SK-N-SH (cell line): ENCODE measurements at places on chromosomes 1 and 21.

- peak; percentile 68 for DNase-seq
These were observed 82.2 kb upstream of the BMP8A start for GRCh38 chr1:39409055-39409816.

DNA sequence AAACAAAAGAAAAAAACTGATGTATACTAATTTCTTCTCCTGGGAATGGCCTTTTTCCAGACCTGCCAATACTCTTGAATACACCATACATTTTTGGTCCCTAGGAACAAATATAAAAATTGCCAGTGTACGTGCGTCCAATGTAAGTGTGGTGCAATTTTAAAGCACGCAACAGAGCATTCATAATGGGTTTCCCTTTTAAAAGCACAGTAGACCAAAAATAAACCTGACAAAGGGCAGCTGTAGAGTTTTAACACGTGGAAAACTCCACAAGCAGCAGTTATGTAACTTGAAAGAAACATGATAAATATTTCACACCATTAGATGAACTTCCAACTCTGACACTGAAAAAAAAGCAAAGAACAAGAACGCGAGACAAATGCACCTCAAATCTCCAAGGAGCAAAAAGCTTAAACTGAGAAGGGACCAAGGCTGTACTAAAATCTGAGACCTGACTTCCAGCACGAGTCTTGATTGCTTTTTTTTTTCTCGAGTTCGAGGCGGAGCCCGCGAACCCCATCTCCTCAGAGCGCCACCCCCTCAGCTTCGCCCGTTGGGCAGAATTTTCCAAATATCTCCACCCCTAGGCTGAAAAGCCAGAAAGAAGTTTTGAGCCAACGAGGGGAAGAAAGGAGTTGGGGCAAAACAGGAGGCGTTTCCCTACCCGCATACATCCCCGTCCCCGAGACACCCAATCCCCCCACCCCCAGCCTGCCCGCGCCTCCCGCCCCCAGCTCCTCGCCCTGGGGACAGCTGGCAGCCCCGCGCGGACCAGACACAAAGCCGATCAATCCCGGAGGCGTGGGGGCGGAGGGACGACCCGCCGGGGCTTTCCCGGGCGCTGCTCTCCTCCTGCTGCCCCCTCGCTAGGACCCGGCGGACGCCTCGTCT lies at the start of gene JAM2:
Gene JAM2, plus strand, starts transcription at position 599 of the 891 bp plus-strand sequence. CDS start 564 bp downstream, outside the sequence.
- peak; percentile 83 for DNase-seq

GRCh38 chr1:75855010-75855409 lies 58.3 kb downstream of the MSH4 start:
- DNase-seq: no peak

DNA sequence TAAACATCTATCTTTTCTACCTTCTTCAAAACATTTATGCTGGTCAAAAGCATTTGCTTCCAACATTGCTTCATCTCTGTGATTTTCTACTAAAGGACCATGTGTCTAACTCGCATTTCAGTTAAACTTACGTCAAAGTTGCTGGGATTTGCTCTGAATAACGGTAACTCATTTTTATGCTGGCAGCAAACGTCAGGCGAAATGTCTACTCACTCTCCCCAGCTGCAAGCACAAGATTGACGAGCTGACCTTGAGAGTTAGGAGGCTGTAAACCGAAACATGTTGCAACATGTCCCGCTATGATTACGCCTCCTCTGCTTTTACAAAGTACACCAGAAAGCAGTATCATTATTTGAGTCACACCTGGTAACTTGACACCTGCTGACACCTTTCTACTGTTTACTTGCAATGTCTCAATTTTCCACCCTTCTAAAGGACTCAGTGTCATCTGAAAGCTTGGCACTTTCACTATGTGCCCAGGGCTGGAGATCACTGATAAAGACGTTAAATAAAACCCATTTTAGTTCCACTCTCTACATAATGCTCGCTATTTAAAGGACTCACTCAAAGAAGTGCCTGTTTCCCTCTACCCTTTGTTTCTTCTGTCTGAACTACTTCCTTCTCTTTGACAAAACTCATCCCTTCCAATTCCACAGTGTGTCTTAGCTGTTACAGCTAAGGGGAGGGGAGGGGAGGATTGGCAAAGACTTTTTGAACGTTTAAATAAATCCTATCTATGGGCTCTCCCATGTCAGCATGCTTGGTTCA lies 111.9 kb downstream of the PTPN14 start:
- DNase-seq: no peak

- peak; percentile 77 for DNase-seq
These were observed 10.5 kb downstream of the MTX1 start for GRCh38 chr1:155218854-155219591.

DNA sequence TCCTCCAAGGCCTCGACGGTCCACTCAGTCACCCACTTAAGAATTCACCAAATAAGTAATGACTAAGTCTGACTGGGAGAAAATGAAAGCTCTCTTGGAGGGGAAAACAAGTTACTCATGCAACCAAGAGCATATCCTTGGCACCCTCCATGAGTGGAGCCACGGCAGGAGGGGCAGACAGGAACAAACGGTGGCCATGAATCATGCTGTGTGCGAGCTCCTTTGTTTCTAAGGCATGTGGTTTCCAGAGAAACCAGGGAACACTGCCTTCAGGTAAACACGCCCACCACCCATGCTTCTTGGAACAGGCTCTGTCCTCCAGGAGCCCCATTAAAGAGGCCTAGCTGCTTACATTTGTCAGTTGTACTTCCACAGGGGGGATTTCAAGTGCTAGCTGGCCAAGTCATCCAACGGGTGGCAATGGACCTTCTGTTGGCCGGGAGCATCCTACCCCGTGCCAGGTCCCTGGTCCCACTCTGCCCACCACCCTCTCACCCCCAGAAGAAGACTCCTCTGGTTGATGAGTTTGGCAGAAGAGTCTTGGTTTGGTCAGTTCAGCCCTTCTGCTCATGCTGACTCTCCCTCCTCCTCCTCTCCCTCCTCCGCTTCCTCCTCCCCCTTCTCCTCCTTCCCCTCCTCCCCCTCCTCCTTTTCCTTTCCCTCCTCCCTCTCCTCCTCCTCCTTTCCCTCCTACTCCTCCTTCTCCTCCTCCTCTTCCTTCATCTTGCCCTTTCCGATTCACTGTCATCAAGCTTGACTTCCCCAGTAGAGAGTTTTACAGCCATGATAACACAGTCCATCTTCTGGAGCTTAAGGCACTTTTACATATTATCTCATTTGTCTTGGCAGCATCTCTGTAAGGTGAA lies 107.6 kb downstream of the CCDC185 start:
- DNase-seq: no peak
